ENCODE measurements at places on chromosomes 6 and 20.

DNA sequence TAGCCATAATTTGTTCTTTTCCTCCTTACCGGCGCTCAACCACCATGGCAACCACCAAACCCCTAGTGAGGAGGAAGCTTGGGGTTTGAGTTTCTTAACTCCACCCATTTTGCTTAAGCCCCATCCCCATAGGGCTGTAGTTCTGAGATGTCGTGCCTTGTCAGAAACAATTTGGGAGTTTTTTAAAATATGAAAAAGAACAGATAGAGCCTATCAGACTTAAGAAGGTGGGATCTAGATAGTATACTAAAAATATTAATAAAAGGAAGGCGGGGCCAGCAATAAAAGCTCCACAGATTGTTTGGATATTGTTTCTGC is 5.6 kb downstream of the BRD2 start:
- no peak for DNase-seq

- no peak for DNase-seq
Measured at GRCh38 chr6:9647599-9647998, 767.3 kb downstream of the TFAP2A start.

DNA sequence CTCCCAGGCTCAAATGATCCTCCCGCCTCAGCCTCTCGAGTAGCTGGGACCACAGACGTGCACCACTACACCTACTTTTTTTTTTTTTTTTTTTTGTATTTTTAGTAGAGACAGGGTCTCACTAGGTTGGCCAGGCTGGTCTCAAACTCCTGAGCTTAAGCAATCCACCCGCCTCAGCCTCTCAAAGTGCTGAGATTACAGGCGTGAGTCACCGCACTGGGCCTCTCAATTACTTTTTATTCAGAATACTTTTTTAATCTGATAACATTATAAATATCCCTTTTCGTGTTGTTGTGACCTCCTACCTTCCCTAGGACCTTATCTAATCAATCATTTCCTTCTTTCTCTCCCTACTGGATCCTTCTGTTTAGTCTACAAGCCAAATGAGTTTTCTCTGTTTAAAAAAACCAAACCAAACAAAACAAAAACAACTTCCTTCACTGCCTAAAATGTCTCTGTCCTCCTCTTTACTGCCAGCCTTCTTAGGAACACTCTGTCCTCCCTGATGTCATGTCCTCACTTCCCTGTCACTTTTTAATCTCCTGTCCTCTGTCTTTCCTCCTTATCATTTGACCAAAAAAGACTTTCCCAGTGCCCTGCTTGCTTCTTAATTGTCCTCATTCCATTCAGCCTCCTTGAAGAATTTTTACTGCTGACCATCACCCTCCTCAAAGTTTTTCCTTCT is 85.0 kb downstream of the CAP2 start:
- no peak for DNase-seq

DNA sequence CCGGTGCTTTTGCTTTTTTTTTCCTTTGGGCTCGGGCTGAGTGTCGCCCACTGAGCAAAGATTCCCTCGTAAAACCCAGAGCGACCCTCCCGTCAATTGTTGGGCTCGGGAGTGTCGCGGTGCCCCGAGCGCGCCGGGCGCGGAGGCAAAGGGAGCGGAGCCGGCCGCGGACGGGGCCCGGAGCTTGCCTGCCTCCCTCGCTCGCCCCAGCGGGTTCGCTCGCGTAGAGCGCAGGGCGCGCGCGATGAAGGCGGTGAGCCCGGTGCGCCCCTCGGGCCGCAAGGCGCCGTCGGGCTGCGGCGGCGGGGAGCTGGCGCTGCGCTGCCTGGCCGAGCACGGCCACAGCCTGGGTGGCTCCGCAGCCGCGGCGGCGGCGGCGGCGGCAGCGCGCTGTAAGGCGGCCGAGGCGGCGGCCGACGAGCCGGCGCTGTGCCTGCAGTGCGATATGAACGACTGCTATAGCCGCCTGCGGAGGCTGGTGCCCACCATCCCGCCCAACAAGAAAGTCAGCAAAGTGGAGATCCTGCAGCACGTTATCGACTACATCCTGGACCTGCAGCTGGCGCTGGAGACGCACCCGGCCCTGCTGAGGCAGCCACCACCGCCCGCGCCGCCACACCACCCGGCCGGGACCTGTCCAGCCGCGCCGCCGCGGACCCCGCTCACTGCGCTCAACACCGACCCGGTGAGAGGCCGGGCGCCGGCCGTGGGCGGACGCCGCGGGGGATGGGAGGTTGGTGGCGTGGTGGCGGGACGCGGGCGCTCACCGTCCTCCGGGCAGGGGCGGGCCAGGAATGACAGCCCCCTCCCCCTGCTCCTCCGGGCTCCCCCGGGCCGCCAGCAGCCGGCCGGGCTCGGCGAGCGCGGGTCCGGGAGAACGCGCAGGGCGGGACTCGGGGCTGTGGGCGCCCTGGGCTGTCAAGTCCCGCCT is 606 bp downstream of the ID4 start:
- no peak for DNase-seq

GRCh38 chr20:20410678-20411077 is 42.8 kb downstream of the INSM1 start:
- DNase-seq, result no peak

GRCh38 chr20:33901132-33901523 is 90.0 kb downstream of the CHMP4B start:
- no peak for DNase-seq

DNA sequence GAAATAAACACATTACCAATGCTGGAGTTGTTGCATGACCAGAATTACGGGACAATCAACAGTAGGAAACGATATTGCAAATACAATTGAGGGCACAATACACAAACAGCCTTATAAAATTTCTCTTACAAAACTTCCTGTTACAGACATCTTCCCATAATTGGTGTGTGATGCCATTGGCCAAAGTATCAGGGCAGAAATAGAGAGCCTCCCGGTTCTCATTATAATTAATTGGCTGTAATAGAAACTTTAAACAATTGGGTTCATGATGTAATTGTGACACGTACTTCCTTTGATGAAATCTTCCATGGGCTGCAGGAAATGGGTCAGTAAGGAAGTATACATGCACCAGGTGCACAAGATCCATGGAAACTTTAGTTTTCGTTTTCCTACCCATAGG is 40.3 kb upstream of the RALGAPA2 start:
- no peak for DNase-seq

DNA sequence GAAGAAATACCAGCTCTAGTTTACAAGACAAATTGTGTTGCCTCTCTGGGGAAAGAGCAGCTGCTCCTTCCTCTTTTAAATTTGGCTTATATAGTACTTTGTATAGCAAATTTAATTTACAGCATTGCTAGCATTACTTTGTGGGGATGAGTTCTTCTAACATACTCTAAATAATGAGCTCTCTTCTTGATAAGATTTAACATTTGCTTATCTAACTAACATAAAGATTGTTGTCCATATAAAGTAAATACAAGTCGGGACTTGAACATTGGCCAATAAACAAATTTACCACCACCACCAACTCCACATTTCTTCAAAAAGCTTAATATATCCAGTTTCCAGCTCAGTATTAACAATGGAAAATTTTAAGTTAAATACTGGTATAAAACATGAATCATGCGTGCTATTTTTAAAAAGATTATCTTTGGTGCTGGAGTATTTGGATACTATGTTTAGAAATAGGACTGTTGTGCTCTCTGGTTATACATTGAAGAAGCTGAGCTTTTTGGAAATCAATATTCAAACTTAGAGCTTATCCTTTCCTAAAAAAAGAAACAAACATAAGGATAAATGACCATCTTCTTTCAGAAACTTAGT is 1146.9 kb upstream of the GJE1 start:
- no peak for DNase-seq

DNA sequence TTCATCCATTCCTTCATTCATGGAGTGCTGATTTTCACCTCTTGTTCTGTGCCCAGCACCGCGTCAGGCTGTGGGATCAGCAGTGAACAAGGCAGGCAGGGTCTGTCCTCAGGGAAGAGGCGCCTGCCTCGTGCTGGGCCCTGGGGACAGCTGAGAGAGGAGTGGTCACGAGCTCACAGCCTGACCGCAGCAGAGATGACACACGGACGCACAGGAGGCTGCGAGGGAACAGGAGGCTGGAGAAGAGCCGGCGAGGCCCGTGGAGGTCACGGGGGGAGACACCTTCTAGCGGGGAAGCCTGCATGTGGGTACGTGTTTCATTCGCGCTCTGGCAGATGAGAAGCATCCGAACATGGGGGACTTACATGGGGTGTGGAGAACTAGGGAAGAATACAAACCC is 27.5 kb downstream of the PXDC1 start:
- no peak for DNase-seq

DNA sequence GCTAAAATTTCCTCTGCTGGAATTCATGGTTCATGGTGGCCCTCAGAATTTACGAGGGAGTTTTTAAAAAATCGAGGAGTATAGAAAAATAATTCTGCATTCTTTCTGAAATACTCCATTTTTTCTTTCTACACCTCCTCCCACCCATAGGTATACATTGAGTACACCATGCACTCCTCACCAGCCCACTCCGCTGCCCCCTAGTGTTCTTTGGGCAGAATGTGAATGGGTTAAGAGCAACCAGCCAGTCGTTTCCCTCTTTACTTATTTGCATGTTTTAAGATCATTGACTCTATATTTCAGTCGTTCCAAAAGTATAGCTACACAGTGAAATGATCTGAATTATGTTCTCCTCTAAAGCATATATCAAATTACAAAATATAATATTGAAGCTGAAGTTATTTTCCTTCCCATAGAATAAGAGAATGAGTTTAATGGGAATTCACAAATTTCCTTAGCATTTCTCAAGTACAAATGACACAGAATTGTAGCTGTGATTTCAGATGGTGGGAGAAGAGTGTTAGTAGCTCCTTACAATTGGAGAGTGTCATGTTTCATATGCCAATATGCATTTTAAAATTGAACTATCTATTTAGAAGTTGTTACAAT is 977.7 kb upstream of the SLC35B3 start:
- DNase-seq, result no peak

DNA sequence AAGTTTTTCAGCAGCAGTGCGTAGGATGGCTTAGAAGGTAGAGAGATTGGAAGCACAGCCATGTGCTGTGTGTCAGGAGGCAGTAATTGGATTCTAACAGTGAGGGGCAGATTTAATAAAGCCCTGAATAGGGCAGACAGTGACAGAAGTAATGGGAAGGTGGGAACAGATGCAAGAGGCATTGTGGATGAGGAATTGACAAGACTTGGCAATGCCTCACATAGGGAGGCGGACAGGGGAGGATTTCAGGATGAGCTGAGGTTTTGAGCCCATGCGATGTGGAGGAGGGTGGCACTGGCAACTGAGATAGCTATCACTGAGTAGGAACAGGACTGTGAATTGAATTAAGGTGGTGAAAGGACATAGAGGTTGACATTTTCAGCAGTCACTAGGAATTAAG is 262.2 kb upstream of the FLRT3 start:
- no peak for DNase-seq

DNA sequence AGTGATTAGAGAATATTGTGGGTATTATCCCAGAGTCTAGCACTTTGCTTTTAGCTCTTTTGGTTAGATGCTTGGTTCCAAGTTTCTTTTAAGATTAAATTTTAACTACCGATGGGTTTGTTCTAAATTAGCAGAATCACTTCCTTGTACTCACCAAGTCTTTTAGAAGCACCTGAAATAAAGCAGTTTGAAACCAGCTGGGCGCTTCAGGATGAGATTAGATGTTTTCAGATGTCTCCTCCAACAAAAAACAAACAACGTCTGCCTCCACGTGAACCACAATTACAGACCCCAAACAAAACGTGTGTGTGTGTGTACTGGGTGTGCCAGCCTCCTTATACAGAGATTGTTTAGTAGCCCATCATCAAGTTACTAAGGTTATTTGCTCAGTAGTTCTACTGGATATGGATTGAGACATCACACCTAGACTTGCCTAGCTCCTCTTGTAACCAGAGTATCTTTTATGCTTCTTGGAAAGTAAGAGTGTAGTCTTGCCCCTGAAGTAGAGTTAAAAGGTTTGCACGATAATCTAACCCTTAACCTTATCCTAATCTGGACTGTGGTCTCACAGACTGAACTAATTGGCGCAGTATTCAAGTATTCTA is 2.3 kb downstream of the DSTN start:
- no peak for DNase-seq

DNA sequence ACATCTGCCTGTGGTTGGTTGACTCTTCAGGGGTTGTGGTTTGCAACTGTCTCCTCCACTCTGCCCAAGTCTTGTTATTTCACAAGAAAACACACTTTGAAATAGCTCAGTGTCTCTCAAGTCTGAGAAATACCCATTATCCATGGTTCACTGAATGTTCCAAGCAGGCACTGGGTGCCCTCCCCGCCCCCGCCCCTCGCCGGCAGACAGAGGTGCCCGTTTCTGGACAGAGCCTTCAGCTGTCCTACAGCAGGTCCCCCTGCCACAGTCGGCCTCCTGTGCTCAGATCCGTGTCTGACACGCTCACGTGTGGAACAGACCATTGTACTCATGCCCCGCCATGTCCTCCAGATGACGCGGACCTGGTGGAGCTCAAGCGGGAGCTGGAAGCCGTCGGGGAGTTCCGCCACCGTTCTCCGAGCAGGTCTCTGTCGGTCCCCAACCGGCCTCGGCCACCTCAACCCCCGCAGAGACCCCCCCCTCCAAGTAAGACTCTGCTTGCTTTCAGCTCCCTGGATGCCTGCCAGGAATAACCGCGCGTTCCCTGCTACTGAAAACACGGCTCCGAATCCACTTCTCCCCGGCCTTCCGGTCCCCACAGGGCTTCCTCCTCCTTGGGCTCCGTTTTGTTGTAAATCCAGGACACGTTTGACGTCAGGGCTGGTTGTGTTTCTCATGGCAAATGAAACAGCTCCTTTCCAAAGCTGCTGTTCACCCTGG is 81.4 kb downstream of the SERAC1 start:
- no peak for DNase-seq

- DNase-seq, result no peak
Measured at GRCh38 chr6:88380618-88381288, 214.6 kb upstream of the CNR1 start.

DNA sequence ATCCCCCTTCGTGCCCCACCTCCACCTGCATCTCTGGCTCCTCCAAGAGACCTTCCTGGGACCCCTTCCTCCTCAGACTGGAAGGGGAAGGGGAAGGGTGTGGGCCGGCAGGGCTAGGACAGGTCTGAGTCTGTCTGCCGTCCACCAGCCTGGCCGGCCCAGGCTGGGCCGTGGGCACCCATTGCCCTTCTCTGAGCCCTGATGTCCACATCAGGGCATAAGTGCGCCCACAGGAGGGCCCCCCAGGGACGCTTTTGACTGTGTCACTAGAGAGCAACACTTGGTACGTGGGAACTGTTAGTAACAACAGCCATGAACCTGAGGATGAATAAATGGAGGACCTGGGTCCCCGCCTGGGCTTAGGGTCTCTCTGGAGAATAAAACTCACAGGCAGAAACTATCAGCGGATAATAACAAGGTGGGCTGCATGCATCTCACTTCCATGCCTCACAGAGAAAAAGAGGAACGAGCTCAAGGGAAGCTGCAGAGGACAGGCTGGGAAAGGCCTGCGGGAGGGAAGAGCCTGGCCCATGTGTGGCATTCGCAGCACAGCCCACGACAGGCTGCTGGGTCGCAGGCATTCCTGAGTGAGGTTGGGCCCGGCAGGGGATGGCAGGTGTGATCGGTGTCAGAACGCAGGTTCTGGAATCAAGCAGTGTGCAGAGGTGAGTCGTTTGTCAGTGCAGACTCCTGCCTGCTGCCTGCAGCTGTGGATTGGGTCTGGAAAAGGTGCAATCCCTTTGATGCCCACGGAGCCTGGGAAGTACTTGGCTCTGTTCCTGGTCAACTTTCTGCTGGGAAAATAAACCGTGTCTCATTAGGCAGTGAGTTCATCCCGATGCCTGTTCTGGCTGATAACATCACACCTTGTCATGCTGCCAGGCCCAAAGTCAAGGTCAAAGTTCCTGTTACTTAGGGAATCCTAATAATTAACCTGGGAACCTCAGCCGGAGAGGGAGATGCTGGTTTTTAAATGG is 60.9 kb downstream of the BCAS4 start:
- no peak for DNase-seq

- DNase-seq, result no peak
Measured at GRCh38 chr6:135938576-135939207, 87.2 kb downstream of the PDE7B start.

All from activated effector memory CD4-positive, alpha-beta T cell treated with anti-CD3 and anti-CD28 coated beads, Interleukin-2, amount 50 U/mL, for 16 hours (primary cell).